ENCODE measurements at places on chromosomes 13 and 19.

GRCh38 chr19:50003810-50004419 lies 21.3 kb downstream of the VRK3 start:
- peak; percentile 28 for DNase-seq

DNA sequence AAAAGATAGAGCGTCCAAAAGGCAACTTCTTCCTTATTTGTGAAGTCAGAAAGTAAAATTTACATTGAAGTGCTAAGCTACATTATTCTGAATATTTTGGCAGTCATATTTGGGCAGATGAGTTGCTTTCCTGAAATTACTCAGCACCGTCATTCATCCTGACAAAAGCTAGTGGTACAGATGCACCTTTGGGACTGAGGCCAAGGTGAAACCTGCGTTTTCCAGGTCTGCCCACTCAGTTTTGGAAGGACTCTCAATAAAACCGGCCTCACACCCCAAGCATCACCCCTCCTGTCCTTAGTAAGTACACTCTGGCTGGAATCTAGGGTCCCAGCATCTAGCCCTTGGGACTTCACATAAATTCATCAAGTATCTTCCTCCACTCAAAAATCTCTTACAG lies 187.5 kb downstream of the TM9SF2 start:
- no peak for DNase-seq

GRCh38 chr19:17909003-17909732 lies 23.6 kb upstream of the CCDC124 start:
- no peak for DNase-seq

DNA sequence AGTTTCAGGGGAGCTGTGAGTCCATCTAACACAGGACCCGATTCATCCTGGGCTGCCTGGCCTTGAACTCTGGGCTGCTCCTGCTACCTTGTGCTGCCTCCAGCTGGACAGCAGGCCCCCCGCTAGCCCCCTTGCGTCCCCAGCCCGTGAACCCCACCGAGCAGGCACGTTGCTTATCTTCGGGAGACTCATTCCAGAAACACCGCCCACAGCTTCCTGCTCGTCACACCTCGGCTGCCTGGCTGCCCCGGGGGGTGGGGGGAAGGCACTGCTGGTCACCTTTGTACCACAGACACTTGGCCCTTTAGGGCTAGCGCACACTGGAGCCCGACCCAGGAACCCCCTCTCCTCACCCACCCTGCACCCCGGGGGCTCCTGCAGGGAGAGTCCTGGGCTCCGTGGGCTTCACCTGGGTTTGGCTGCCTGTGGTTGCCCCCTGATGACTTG lies 48.1 kb downstream of the CRTC1 start:
- DNase-seq = no peak

- no peak for DNase-seq
Observed at GRCh38 chr19:4319067-4319718, 14.8 kb downstream of the FSD1 start.

GRCh38 chr13:97122381-97122996 lies 99.6 kb upstream of the MBNL2 start:
- no peak for DNase-seq

DNA sequence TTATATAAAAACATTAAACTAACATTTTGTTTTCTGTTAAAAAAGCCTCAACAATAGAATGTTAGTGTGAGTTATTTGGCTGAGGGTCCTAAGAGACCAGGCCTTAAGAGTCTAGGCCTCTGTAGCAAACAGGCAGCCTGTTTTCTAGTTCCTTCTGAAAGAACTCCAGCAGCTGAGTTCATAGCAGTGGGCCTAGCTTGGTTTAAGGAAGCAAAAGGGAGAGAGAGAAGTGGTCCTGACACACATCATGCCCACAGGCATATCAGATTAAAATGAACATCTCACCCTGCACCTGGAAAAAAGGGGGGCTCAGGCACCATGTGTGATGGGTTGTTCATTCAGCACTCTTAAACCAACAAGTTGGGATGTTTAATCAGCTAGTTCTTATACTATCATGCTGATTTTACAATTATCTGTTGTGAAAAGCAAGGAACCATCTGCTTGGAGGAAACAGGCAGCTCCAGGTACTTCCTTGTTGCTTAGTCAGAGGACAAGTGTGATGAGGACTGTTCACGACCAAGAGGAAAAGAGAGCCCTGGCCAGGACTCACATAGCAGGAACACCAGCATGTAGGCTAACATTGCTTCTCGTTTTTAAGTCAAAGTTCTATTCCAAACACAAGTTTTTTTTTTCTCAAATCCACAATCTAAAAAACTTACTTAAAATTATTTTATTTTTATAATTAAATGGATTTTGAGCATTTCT lies 81.3 kb upstream of the FRY start:
- no peak for DNase-seq

GRCh38 chr13:106990594-106990993 lies 422.7 kb upstream of the ARGLU1 start:
- no peak for DNase-seq

GRCh38 chr19:48724796-48725753 lies 5.5 kb upstream of the MAMSTR start:
- no peak for DNase-seq

Measured in stimulated activated CD8-positive, alpha-beta memory T cell treated with anti-CD3 and anti-CD28 coated beads, Interleukin-7, amount 100 ng/mL, for 4 hours (primary cell).